ENCODE measurements at places on chromosomes 7 and 10.
A peak's percentile ranks its signal among the peaks of the same experiment; 100 is the strongest.

GRCh38 chr10:79084012-79084971, 15.5 kb downstream of the ZMIZ1 start:
- DNase-seq, result no peak

GRCh38 chr7:80934321-80934720, 15.5 kb upstream of the SEMA3C start:
- DNase-seq, result no peak

GRCh38 chr7:134395604-134396003, 63.3 kb downstream of the AKR1B1 start:
- DNase-seq, result no peak

DNA sequence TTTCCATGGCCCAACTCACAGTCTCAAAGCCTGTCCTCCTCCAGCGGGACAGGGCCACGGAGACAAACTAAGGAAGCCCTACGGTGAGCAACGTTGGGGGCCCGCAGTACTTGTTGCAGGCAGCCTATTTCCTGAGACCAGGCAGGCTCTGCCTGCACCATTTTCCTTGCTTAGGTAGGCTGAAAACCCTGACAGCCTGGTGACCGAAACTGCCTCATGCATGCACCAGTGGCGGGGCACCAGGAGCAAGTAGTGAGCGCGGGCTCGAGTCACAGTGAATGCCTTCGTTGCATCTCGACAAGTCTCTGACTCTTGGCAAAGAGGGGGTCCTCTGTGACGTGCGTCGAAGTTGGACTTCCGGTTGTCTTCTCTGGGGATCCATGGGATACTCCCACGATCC, 23.3 kb upstream of the ZNF273 start:
- DNase-seq, result no peak

DNA sequence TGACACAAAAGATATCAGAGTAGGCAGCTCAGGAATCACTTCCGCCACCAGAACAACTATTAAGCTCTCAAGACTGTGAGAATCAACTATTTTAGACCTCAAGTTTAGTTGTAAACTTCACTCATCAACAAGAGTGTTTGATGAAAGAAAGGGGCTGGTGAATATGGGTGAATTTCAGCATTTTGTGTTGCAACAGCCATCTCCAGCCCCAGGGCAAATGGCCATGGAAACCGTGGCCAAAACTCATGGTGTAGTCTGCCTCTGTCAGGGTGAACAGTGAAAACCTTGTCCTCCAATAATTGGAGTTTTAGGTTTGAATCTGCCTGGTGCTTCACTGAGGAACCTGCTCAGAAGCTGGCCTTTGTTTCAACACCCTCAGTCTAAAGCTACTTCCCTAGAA, 60.0 kb downstream of the POLR1F start:
- no peak for DNase-seq

GRCh38 chr10:48390933-48391845, 84.7 kb downstream of the MAPK8 start:
- DNase-seq, result no peak

DNA sequence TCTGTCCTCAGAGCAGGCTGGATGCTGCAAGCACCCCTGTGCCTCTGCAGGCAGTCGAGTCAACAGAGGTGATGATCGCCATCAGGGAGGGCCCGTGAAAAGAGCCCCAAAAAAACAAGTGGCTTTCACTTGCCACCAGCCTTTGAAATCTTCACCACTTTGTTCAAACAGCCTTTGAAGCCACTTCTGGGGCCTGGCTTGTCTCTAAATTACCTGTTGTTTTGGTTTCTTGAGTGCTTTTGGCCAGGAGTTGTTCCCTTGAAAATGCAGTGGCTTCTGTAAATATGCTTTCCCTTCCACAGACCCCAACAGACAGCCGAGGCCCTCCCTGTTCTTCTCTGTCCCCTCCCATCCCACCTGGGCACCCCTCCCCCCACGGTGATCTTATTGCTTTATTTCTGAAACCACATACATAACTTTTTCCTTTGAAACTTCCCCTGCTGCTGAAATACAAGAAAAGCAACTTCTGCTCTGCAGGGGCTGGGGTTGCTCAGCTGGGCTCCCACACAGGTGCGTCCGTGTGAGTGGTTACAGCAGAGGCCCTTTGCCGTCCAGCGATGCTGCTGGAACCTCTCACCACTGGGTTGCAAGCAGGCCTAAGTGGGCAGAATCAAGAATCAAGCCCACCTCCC, 283.8 kb upstream of the SHH start:
- DNase-seq, result no peak

DNA sequence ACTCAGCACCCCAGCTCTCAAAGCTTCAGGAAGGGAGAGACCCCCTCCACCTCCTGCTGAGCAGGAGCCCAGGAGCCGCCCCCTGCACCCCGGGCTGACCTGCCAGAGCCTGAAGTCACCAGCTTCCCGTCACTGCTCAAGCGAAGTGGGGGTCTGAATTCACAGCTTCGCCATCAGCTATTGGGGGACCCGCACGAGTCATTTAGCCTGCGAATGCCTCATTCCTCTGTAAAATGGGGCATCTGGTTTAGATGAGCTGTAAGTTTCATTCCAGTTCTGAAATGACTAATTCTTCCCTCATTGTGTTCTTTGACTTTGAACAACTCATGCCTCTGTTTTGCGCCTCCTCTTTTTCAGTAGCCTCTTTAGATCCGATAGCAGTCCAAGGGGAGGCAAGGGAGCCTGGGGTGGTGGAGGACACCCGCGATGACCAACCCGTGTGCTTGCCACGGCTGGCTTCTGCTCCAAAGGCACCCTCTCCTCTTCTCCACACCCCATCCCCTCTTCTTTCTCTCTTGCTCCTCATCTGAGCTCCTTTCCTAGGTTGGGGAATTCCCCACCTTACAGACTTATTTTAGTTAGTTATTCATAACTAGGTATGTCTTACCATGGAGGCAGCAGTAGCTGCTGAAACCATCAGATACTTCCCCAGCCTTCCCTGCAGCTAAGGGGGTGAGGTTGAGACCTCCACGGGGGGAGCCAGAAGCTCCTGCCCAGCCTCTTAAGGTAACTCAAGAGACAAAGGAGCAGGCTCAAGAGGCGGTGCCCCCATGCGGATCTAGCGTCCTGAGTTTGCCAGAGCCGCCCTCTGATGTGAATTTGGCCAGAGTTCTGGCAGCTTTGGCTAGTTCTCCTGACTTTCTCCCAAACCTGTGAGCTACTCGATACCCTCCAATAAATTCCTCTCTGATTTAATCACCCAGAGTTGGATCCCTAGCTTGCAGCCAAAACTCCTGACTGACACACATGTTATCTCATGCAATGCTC, 47.7 kb downstream of the RBM17 start:
- DNase-seq, result no peak

DNA sequence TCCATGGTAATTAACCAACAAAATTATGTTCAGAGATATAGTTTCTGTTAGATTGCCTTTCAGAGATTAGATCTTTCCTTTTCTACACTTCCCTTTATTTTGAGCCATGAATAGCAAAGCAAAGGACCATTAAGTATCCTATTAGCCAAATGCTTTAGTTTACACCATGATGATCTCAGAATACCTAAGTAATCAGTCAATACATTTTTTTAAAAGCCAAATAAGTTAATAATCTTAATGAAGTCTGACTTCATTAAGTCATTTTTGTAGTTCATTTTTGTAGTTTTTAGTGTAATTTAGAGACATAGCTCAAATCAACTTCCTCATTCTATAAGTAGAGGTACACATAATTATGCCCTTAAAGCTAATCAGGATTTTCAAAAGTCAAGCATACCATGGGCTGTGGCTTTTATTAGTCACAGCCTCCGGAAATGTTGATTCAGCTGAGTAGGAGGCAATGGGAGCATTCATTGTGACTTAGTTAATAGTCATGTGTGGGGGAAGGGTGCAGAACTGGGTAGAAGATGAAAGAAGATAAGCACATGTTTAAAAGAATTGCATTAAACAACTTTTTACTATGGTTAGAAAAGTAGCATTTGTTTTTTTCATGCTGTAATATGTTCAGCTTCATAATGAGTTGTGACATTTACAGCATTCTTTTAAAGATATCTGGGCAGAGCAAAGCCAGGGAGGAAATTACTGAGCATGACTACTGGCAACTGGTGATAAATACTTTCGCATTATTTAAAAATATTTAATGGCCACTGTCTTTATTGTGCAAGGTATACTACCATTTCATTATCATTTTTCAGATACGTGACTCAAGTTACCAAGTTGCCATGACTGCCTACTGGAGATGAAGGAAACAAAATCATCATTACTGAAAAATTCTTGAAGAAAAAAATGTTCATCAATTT, 57.3 kb upstream of the CCDC71L start:
- DNase-seq, result peak; percentile 30

GRCh38 chr7:66493235-66494205, 135.2 kb upstream of the KCTD7 start:
- DNase-seq, result peak; percentile 88

- no peak for DNase-seq
Observed at GRCh38 chr10:80186364-80187012, 18.8 kb downstream of the ANXA11 start.

DNA sequence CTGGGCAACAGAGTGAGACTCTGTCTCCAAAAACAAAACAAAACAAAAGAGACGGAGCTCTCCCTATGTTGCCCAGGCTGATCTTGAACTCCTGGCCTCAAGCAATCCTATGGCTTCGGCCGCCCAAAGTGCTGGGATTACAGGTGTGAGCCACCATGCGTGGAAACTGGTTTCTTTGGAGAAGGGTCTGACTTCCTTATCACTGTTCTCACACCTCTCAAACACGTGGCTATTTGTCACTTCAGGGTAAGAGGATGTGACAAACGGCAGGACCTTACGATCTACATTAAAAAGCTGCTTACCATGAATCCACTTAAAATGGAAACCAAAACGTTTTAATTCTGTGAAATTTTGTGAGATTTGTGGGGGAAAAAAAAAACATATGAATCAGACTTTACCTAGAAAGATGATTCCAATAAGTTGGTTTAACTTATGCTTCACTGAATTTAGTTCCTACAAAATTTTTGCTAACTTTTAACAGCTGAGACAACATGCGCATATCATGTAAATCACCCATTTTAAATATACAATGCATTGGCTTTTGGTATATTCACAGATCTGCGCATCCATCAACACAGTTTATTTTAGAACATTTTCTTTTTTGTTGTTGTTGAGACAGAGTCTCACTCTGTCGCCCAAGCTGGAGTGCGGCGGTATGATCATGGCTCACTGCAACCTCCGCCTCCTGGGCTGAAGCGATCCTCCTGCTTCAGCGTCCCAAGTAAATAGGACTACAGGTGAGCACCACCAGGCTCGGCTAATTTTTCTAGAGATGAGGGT, 18.7 kb upstream of the FOXK1 start:
- DNase-seq, result no peak

GRCh38 chr7:151810441-151811232, 66.3 kb downstream of the PRKAG2 start:
- DNase-seq, result no peak

- no peak for DNase-seq
Observed at GRCh38 chr10:91159254-91159783, 61.1 kb upstream of the PCGF5 start.

GRCh38 chr7:92456236-92456635, 9.0 kb downstream of the GATAD1 start:
- no peak for DNase-seq

DNA sequence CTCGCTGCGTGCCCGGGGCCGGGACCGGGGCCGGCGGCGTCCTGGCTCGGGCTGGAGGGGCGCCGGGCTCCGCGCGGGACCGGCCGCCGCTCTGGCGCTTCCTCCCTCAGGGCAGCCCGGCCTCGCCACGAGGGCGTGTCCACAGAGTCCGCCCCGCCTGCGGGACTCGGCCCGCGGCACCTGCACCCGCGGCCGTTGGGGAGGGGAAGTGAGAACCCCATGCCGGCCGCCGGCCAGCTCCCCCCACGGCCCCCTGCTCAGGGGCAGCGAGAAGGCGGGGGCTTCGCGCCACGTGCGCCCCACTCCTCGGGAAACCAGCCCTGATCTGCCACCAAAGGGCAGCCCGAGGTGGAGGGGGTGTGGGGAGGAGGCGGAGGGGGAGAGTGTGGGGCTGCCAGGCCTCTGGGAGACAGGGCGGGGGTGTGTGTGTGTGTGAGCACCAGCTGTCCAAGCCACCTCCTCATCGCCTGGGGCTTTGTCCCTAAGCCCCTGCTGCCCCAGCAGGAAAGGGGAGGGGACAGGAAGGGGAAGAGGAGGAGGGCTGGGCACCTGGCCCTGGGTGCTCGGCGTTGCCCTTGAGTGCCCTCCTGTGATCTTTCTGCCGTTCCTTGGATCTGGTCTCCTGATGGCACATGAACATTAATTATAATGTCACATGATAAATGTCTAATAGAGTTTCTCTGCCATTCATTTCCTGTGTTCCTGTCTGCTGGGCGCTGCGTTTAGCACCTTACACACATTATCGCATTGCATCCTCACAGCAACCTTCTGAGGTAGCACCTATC, at the start of gene PIK3AP1:
PIK3AP1 (minus strand) TSS at position 93 of the 785 bp plus-strand sequence. CDS start 120 bp downstream, outside the sequence.
- no peak for DNase-seq

DNA sequence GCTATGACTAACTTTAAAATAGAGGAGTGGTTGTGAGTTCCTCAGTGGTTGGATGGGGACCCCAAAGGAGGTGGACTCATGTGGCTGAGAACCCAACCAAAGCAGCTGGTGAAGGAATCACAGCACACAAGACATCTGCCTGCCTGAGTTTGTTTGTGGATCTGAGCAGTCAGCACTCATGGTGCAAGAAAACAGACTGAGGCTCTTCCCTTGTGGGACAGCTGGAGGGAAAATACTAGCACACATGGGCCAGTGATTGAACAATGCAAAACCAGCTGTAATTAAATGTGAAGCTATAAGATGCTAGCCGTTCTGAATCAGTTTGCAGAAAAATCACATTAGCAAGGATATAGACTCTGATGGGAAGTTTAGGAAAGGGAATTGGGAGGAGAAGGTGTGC, 707.3 kb downstream of the GRID1 start:
- DNase-seq, result no peak

- DNase-seq, result no peak
Observed at GRCh38 chr7:18016547-18017444, 10.8 kb downstream of the PRPS1L1 start.

DNA sequence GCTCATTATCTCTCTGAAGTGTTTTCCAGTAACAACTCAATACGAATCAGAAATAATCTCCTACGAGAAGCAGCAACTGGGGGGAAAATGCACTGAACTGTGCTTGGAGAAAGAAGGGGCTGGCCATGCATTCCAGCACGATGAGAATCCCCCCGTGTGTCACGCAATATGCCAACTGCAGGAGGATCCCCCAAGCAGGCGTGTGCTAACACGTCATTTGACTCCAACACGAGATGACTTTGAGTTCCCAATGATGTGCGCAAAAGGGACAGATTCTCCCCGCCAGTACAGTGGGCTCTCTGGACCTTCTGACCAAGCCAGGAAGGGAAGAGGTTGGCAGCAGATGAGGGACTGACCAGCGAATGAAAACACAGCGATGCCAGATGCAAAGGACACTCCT, 105.5 kb downstream of the KCNMA1 start:
- peak; percentile 49 for DNase-seq

- DNase-seq, result no peak
Observed at GRCh38 chr7:7848246-7848645, 120.3 kb upstream of the GLCCI1 start.

GRCh38 chr10:107557916-107558315, 393.4 kb upstream of the SORCS1 start:
- no peak for DNase-seq

GRCh38 chr10:101053516-101053915, 8.3 kb upstream of the KAZALD1 start:
- no peak for DNase-seq

- no peak for DNase-seq
Observed at GRCh38 chr10:22609719-22610465, 104.5 kb downstream of the PIP4K2A start.
